SJCRH30 (cell line): ENCODE measurements at places on chromosomes 5 and 9.

GRCh38 chr5:135944967-135945560, 9.7 kb downstream of the LECT2 start:
- peaks cover 23% of the 10 kb centered on the region for H3K4me1 ChIP-seq
- H3K36me3 ChIP-seq = no peaks in the 10 kb centered on the region
- H3K4me3 ChIP-seq = no peak overlapping the region

GRCh38 chr9:78383130-78383529, 86.2 kb downstream of the PSAT1 start:
- H3K27ac ChIP-seq = no peak overlapping the region
- no peaks in the 10 kb centered on the region; the same call in 1 of the 2 replicates for H3K4me1 ChIP-seq
- H3K36me3 ChIP-seq = no peaks in the 10 kb centered on the region
- H3K4me3 ChIP-seq = no peak overlapping the region
- no peak for DNase-seq

GRCh38 chr9:113914517-113914916, 38.4 kb downstream of the ZNF618 start:
- no peak overlapping the region for H3K27ac ChIP-seq
- H3K36me3 ChIP-seq = peaks cover 11% of the 10 kb centered on the region
- peaks cover 4% of the 10 kb centered on the region; the same call in 1 of the 2 replicates for H3K4me1 ChIP-seq

DNA sequence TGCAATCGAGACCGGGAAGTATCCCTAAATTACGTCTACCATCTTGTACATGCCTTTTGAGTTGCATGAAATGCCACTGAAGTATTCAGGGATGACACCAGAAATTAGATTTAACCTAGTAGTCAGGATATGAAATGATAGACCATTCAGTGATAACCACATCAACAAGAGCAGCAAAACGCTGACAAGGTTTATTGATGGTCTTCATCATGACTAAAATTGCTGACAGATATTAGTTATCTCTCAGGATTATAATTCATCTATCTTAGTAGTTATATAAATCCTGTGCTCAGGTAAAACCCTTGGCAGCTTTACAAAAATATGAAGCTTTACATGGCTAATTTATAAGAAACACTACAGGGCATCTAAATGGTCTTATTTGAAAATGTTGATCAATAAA, 1104.7 kb downstream of the EFNA5 start:
- no peak for DNase-seq
- no peak overlapping the region for H3K27ac ChIP-seq
- H3K27me3 ChIP-seq = no peaks in the 10 kb centered on the region
- H3K4me3 ChIP-seq = no peak overlapping the region

DNA sequence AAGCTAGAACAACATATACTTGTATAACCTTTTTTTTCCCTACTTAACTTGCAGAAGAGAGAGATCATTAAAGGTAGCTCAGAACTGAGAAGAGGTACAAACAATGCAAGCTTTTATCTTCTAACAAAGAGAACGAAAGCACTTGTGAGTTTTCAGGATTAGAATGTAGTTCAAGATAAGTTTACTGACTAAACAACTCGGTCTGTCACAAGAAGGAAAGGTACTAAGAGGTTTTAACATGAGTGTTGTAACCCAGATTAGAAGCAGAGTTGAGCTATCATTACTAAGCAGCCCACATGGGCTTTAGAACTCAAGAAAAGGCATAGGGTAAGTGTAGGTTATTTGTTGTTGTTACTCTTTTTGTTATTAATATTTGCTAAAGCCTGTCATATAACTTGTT, 25.2 kb downstream of the GIN1 start:
- no peak overlapping the region for H3K27ac ChIP-seq
- no peak overlapping the region for H3K4me3 ChIP-seq
- DNase-seq = no peak
- H3K36me3 ChIP-seq = no peaks in the 10 kb centered on the region

GRCh38 chr5:14441641-14442040, 140.0 kb upstream of the OTULINL start:
- H3K4me1 ChIP-seq = peaks cover 21% of the 10 kb centered on the region
- H3K27ac ChIP-seq = peak overlapping the region; percentile 34; the same call in 1 of the 2 replicates
- no peak for DNase-seq

GRCh38 chr9:6562201-6562600, 83.3 kb downstream of the GLDC start:
- no peaks in the 10 kb centered on the region for H3K36me3 ChIP-seq
- H3K27me3 ChIP-seq = no peaks in the 10 kb centered on the region
- H3K4me1 ChIP-seq = no peaks in the 10 kb centered on the region
- H3K4me3 ChIP-seq = no peak overlapping the region
- no peak overlapping the region for H3K27ac ChIP-seq

- no peaks in the 10 kb centered on the region for H3K4me1 ChIP-seq
- H3K36me3 ChIP-seq = no peaks in the 10 kb centered on the region
- no peak overlapping the region for H3K4me3 ChIP-seq
- no peak for DNase-seq
- H3K27me3 ChIP-seq = no peaks in the 10 kb centered on the region; the same call in 1 of the 2 replicates
Measured at GRCh38 chr9:137953683-137954438, 76.3 kb downstream of the CACNA1B start.

DNA sequence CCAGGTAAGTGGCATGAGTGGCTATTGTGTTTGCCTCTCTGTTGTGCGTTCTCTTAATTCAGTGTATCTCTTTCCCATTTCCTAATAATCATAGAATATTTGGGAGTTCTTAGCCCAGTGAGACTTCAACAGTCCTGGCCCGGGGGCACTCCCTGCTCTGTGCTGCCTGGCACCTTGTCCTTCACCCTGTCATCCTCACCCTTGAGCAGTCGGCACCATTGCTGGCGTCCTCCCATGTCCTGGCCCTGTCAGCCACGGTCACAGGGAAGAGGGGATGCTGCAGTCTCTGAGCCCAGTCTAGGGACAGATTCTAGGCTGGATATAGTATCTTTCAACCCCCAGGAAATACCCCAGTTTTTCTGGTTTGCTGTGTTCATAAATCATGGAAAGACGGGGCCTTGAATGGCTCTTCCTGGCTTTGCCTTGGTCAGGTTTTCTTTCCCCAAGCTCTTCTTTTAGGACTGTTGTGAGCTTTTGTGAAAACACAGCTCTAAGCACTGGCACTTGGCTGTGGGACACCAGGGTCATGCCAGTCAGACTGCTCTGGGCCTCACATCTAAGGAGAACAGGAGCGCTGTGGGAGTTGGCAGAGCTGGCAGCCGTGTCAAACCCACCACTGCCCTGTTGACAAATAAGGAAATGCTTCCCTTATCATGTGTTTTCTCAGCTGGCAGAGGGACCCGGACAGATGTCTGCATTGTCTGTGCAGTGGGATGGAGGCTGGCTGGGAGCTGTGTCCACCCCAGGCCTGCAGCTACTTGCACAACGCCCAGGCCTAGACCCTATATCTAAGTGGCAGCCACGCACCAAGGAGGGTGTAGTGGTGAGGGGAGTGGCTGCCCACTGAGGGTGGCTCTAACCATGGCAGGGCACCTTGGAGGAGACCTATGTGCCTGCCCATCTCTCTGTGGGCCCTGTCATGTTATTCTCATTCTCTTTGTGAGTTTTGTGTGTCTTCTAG, 378.6 kb downstream of the ICE1 start:
- DNase-seq = no peak
- no peaks in the 10 kb centered on the region for H3K27me3 ChIP-seq
- H3K36me3 ChIP-seq = no peaks in the 10 kb centered on the region
- no peaks in the 10 kb centered on the region; the same call in 1 of the 2 replicates for H3K4me1 ChIP-seq
- no peak overlapping the region for H3K4me3 ChIP-seq
- H3K27ac ChIP-seq = no peak overlapping the region

DNA sequence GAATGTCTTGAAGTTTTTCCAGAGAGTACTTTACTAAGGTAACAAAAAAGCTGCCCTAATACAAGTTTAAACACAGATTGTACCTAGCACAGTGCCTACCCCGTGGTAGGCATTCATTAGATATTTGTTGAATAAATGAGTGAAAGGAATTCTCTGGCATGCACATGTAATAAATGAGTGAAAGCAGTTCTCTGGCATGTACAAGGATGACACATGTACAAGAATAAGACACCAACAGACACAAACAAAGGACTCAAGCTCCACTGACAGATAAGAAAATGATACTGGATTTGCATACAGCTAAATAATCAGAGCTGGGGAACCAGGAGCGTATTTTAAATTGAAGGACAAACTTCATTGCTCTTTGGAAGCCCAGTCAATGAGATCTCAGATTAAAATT, 535.8 kb downstream of the EFNA5 start:
- DNase-seq = no peak
- no peak overlapping the region for H3K4me3 ChIP-seq
- no peaks in the 10 kb centered on the region for H3K36me3 ChIP-seq
- no peak overlapping the region for H3K27ac ChIP-seq
- H3K4me1 ChIP-seq = no peaks in the 10 kb centered on the region
- H3K27me3 ChIP-seq = no peaks in the 10 kb centered on the region

DNA sequence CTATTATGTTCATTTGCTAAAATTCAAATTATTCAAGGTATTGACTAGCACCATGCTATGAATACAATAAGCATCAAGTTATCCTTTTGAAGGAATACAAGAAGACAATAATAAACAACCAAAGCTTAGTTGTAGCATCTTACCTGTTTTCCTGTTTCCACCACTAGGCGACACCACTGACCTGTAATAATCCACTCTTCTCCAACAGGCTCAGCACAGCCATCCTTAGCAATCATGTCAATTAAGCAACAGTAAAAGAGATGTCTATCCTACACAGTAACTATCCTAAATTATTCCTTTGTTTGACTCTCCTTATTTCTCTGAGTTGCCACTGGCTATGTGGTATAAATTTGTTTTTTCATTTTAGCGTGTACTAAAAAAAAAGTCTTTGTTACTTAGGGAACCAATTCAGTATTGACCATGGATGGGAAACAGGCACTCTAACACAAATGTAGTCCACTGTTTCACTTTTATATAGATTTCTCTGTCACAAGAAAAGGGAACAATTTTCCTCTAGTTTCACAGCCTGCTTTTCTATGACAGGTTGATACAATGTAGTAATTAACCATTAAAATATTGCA, 46.2 kb downstream of the PCA3 start:
- no peaks in the 10 kb centered on the region for H3K4me1 ChIP-seq
- no peaks in the 10 kb centered on the region for H3K36me3 ChIP-seq
- no peak overlapping the region for H3K27ac ChIP-seq
- peak; percentile 72 for DNase-seq
- no peaks in the 10 kb centered on the region for H3K27me3 ChIP-seq

- H3K27ac ChIP-seq = no peak overlapping the region
- no peaks in the 10 kb centered on the region for H3K4me1 ChIP-seq
- DNase-seq = no peak
- peaks cover 4% of the 10 kb centered on the region; the same call in 1 of the 2 replicates for H3K36me3 ChIP-seq
Measured at GRCh38 chr5:60578315-60578714, 121.7 kb downstream of the DEPDC1B start.

GRCh38 chr9:101508211-101508610, 25.4 kb upstream of the RNF20 start:
- no peaks in the 10 kb centered on the region; the same call in 1 of the 2 replicates for H3K27me3 ChIP-seq
- H3K4me1 ChIP-seq = no peaks in the 10 kb centered on the region
- DNase-seq = no peak
- H3K36me3 ChIP-seq = no peaks in the 10 kb centered on the region
- H3K4me3 ChIP-seq = no peak overlapping the region
- H3K27ac ChIP-seq = no peak overlapping the region

DNA sequence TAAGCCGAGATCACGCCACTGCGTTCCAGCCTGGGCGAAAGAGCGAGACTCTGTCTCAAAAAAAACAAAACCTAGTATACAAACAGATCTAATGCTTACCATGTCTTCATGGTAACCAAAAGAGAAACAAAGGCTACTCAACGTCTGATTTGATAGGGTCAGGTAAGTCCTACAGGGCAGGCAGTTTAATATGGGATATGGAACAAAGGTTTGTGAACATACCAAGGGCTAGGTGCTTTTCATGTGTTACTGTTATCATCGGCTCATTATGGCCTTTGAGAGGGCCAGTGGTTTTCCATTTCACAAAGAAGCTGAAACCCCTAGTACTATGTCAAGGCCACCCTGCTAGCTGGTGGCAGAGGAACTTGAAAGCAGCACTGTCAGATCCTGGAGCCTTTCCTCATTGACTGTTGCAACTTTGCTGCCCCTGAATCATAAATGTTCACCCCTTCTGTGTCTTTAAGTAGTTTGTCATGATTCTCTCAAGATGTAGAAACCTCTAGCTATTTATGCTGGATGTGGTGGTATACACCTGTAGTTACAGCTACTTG, 5.1 kb downstream of the IQGAP2 start:
- no peaks in the 10 kb centered on the region for H3K36me3 ChIP-seq
- H3K4me3 ChIP-seq = no peak overlapping the region
- no peak overlapping the region for H3K27ac ChIP-seq
- no peaks in the 10 kb centered on the region for H3K4me1 ChIP-seq

- no peaks in the 10 kb centered on the region for H3K27me3 ChIP-seq
- H3K27ac ChIP-seq = no peak overlapping the region
- H3K4me3 ChIP-seq = no peak overlapping the region
- no peak for DNase-seq
- no peaks in the 10 kb centered on the region for H3K4me1 ChIP-seq
- H3K36me3 ChIP-seq = no peaks in the 10 kb centered on the region
Measured at GRCh38 chr5:152556784-152557183, 151.7 kb upstream of the NMUR2 start.

- DNase-seq = no peak
- no peak overlapping the region for H3K27ac ChIP-seq
- H3K4me3 ChIP-seq = no peak overlapping the region
- H3K27me3 ChIP-seq = peaks cover 9% of the 10 kb centered on the region; the same call in 1 of the 2 replicates
- no peaks in the 10 kb centered on the region for H3K36me3 ChIP-seq
Measured at GRCh38 chr5:170642066-170642735, 138.4 kb downstream of the KCNIP1 start.

- no peaks in the 10 kb centered on the region for H3K36me3 ChIP-seq
- no peaks in the 10 kb centered on the region for H3K27me3 ChIP-seq
- 0 out of 2 replicates have a peak, but pooled peaks cover 4% of the 10 kb centered on the region for H3K4me1 ChIP-seq
- no peak for DNase-seq
- no peak overlapping the region for H3K27ac ChIP-seq
- no peak overlapping the region for H3K4me3 ChIP-seq
Measured at GRCh38 chr5:61139094-61139873, 23.0 kb downstream of the SMIM15 start.

- H3K27ac ChIP-seq = no peak overlapping the region
- DNase-seq = no peak
- H3K4me3 ChIP-seq = no peak overlapping the region
- no peaks in the 10 kb centered on the region for H3K36me3 ChIP-seq
Measured at GRCh38 chr9:129644902-129645301, 3.0 kb upstream of the ASB6 start.

DNA sequence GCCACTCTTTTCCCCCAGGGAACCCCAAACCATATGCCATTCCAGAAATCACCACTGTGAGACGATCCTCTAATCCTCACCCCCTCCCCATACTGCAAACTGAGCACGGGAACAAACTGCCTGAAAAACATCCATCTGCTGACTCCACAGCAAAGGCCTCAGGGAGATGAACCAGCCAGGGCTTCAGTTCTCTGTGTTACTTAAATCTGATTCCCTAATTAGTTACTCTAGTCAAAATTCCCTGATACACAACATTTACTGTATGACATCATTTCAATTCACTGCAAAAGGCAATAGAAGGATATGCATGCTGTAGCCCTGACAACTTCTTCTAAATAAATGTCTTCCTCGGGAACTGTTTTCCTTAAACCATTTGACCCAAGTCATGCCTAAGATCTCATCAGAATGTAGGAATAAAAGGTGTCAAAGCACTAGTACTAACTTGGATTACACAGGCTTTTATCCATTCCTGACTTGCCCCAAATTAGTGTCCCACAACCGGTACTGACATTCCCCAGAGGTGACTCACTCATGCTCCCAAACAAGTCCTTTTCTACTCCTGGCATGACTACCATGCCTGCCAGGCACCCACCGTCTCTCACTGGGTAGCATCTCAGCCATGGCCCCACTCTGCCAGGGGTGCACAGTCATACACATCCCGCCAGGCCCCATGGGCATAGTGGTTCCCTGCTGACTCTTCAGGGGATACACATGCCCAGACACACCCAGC, 35.0 kb downstream of the MTX3 start:
- H3K27ac ChIP-seq = no peak overlapping the region
- peaks cover 7% of the 10 kb centered on the region for H3K4me1 ChIP-seq
- no peaks in the 10 kb centered on the region for H3K27me3 ChIP-seq
- no peaks in the 10 kb centered on the region for H3K36me3 ChIP-seq
- H3K4me3 ChIP-seq = no peak overlapping the region
- DNase-seq = no peak
